NCI-H1092 (cell line): ENCODE measurements at places on chromosomes 13 and 19.
A peak's percentile ranks its signal among the peaks of the same experiment; 100 is the strongest.

GRCh38 chr19:49497047-49497788 lies 984 bp downstream of the RPS11 start:
- DNase-seq: no peak

GRCh38 chr19:44718441-44719261 lies 19.7 kb downstream of the CEACAM16 start:
- DNase-seq: no peak

GRCh38 chr13:29918845-29919244 lies 68.4 kb upstream of the UBL3 start:
- DNase-seq: no peak

GRCh38 chr19:50728084-50728737 lies 5.0 kb downstream of the CLEC11A start:
- no peak for DNase-seq

DNA sequence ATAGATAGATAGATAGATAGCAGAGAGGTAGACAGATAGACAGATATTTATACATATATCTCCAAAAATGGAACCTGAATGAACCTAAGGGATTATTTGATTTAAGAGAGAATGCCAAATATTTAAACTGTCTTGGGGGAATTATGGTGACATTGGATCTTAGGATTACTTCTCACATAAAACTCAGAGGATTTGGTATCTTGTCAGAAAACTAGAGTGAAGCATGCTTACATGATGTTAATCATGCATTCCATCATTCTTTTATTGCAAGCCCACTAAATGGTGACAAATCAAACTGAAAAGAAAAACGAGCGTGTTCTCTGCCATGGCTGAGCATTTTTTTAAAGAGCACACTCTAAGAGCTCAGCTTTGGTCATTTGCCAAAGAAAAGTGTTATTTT lies 165.2 kb downstream of the PCDH9 start:
- DNase-seq: no peak

DNA sequence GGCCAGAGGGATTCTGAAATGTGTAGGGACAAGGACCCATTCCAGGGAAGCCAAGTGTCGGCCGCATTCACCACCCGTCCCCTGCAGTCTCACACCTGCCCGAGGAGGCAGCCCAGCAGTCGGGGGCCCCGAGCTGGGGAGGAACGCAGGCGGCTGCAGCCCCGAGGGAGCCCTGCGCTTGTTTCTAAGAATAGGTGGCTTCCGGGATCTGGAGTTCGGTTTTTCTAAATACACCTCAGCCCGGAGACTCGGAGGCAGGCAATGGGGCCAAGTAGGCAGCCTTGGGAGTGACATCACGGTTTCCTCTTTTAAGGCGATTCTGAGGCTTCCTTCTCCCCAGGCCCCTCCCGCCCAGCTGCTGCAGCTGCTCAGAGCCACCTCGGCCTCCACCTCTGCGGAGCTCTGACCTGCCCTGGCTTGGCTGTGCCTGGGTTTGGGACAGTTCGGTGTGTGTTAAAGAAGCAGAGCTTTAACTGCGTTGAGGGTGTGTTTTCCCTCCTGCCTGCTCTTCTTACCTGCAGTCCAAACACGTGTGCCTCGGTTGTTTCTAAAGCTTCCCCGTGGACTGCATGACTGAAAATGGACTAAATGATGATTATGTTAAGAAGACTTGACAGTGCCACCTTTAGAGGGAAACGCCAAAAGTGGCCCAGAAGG lies 80.5 kb downstream of the COL4A2 start:
- DNase-seq: no peak

DNA sequence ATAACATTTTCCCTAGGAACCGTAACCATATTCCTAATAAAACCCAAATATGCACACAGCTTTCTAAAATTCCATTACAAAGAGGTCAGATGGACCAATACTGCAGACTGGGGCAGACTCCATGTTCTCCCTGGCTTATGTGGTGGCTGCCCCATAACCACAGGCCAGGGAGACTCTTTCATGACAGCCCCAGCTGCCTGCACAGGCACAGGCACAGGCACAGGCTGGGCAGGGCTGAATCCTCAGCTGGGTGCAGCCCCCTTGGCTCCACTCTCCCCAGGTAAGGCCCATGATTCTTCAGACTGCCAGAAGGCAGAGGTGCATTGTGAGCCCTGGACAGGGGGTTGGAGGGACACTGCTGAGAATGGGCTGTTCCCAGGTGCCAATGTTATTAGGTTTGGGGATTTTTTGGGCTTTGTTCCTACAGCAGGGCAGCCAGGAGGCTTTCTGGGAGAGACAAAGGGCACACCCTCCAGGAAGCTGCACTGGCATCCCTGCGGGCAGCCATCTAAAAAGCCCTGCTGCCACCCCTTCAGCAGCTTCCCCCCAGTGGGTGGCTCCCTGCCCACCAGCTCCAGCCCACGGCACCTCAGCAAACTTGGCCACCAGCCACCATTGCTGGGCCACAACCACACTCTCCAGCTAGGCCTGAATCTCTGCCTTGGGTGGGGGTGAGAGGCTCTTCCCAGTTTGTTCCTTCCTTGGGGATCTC lies 20.0 kb downstream of the DOCK9 start:
- DNase-seq: no peak

GRCh38 chr13:112061367-112062061 lies 5.4 kb upstream of the SOX1 start:
- DNase-seq: peak; percentile 31

- peak; percentile 39 for DNase-seq
Measured at GRCh38 chr19:4877753-4878490, 10.5 kb upstream of the PLIN3 start.

DNA sequence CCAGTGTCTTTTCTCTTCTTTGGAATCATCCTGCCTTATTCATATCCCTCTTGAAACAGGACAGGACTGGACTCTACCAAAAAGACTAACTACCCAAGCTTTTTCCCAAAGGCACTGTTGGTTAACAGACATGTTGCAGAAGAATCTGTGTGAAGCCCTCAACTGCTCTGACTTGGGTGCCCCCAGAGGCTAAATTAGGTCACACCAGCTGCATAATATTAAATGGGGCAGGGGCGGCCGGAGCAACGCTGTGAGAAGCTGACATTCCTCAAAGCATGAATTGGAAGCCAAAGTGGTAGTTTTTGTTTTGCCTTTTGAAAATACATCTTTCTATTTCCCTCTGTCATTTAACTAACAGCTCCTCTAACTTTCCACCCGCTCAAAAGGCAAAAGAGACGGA lies 185.9 kb downstream of the LHFPL6 start:
- no peak for DNase-seq

GRCh38 chr19:49149652-49150105 lies 5.5 kb downstream of the HRC start:
- peak; percentile 61 for DNase-seq

DNA sequence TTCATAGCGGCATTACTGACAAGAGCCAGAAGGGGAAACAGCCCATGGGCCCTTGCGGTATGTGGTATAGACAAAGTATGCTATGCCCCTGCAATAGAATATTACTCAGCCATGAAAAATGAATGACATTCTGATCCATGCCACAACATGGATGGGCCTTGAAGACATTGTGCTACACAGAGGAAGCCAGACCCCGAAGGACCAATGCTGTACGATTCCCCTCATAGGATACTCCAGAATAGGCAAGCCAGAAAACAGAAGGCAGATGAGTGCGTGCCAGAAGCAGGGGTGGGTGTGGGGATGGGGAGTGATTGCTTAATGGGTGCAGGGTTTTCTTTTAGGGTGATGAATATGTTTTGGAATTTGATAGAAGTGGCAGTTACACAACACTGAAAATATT lies 342.0 kb downstream of the TEX29 start:
- DNase-seq: no peak

- no peak for DNase-seq
Measured at GRCh38 chr19:47068876-47069406, 20.5 kb upstream of the TMEM160 start.
